ENCODE measurements at places on chromosomes 1 and 21.

DNA sequence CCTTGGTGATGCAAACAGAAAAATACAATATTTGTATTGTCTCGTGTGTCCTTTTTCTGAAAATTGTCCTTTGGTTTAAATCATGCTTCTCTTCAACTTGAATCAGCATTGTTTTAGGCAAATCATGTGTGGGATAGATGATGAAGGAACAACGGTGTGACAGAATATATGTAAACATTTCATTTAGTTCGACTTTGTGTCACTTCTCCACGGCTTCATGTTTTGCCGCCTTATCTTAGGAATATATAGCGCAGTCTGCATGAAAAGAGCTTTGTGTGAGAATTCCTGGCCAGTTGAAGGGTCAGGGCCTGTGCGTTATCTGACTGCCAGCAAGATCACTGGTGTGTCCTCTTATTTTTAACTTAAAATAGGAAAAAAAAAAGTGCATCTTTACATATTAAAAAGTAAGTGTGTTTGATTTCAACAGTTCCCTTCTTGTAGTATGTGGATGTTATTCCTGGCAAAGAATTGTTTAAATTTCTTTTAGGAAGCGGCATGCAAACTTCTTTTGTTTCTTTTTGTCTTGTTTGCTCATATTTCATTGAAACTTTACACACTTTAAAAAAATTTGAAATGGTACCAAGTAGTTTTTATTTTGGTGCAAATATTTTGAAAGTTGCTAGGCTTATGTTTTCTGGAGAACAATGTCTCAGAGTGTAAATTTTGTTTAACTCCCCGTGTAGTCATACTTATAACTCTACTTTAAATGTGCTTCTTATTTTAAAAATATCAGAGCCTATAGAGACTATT is 465.2 kb downstream of the USP25 start:
- DNase-seq = no peak

DNA sequence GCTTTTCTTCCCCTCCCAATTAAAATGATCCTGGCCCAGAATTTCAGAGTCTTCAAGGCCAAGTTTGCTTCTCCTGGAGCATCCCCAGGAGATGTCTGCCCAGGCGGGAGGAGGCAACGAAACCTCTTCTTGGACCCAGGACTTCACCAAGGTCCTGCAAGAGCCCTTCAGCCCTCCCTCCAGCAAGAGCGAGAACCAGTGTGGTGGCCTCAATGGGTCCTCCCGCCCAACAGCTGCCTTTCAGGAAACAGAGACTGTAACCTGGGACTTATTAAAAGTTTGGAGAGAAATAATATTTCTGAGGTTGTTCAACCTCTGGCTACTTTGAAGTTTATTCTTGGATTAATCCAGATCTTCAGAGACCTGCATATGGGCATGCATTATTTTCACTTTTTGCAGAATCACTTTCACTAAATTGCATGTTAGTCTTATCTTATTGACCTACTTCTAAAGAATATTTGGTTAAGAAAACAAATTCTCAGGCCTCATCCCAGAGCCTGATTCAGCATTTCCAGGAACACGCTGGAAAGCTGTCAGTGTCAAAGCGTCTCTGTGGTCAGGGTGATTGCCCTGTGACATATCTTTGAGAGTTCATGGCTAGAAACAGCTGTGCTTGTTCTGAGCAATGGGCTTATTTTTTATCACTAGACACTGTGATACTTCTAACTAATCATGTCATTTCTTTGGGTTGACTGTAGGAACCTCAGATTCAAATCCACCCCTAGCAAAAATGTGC is 66.0 kb upstream of the CLDN14 start:
- no peak for DNase-seq

- no peak for DNase-seq
Observed at GRCh38 chr1:55413286-55413685, 198.1 kb upstream of the USP24 start.

GRCh38 chr21:30408782-30409494 is 13.1 kb downstream of the KRTAP13-1 start:
- peak; percentile 97 for DNase-seq

- peak; percentile 76 for DNase-seq
Observed at GRCh38 chr1:59879574-59879973, 47.0 kb downstream of the CYP2J2 start.
